ENCODE measurements at places on chromosomes 7 and 10.

DNA sequence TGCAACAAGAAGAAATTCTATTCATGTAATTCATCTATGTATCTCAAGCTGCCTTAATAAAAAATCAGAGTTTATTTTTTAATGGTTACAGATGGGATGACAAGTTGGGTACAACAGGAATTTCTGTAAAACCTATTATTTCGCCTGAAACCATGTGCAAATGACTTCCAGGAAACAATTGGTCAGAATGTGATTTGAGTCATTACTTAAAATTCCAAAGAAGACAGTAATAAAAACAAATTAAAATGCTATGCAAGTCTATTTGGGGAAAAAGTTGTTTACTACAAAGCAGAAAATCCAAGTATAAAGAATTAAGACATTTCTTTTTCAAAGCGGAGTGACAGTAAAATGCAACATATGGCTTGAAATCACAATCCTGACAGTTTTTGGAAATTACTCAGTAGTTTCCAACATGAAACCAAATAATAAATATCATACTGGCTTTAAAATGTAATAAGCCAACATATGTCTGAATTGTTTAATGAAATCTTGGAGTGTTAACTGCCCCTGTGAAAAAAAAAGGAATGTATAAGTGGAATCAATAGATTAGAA, 41.5 kb upstream of the SEMA3C start:
- no peak for DNase-seq

- no peak for DNase-seq
These were observed 99.8 kb upstream of the RET start for GRCh38 chr10:42977032-42977416.

DNA sequence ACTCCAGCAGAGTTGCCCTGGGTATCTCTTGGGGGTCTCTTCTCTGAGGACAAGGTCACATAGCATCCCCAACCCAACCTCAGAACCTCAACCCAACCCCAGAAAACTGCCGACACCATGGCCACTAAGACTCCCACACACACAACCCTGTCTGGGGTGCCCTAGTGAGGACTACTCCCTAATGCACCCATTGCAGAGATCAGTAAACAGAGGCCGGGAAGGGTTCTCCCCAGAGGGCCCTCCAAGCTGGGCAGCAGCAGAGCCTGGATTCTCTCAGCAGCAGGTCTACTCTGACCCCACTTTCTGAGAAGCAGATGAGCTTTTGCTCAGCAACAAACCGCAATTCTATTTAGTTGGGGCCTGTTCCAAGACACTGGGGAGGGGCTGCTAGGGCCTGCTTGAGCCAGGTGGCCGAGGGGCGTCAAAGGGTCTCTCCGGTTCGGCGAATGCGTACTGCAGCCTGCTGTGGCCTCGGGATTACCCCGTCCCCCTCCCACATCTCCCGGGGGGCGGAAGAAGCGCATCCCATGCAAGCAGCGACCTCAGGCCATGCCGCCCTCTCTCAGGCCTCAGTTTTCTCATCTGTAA, 828 bp downstream of the OGDHL start:
- no peak for DNase-seq

GRCh38 chr7:92988051-92988450, 129.7 kb downstream of the SAMD9 start:
- DNase-seq: peak; percentile 67

DNA sequence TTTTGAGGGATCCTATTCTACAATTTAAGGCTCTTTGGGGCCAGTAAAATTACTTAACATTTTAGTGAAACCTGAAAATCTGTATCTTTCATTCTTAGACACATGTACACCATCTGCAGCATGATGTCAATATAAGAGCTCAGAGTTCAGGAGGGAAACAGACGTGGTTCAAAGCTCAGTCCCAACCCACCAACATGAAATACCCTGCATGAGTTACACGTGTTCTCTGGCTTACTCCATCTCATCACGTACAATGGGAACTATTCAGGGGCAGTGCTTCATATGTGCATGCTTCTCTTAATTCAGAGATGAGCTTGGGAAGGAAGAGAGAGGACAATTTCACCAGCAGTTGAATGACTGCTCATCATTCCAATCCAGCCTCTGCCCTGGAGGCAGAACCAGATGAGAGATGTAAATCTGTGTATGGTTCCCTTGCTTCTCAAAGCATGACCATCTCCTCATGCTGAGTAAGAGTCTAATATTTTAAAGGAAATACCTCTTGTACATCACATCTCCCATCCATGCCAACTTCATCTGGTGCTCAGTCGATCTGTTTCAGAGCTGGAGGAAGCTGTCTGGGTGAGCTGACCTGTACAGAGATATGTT, 29.0 kb upstream of the ADAM12 start:
- no peak for DNase-seq
